ENCODE measurements at places on chromosomes 2 and 18.

DNA sequence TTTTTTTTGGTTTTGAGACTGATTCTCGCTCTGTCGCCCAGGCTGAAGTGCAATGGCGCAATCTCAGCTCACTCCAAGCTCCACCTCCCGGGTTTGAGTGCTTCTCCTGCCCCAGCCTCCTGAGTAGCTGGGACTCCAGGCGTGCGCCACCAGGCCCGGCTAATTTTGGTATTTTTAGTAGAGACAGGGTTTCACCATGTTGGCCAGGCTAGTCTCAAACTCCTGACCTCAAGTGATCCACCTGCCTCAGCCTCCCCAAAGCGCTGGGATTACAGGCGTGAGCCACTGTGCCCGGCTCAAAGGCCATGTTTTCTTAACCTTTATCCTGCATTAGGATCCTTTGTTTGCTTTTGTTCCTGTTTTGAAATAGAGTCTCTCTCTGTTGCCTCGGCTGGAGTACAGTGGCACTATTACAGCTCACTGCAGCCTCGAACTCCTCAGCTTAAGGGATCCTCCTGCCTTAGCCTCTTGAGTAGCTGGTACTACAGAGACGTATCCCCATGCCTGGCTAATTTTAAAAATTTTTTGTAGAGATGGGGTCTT, 41.0 kb downstream of the NPC1 start:
- DNase-seq: no peak

DNA sequence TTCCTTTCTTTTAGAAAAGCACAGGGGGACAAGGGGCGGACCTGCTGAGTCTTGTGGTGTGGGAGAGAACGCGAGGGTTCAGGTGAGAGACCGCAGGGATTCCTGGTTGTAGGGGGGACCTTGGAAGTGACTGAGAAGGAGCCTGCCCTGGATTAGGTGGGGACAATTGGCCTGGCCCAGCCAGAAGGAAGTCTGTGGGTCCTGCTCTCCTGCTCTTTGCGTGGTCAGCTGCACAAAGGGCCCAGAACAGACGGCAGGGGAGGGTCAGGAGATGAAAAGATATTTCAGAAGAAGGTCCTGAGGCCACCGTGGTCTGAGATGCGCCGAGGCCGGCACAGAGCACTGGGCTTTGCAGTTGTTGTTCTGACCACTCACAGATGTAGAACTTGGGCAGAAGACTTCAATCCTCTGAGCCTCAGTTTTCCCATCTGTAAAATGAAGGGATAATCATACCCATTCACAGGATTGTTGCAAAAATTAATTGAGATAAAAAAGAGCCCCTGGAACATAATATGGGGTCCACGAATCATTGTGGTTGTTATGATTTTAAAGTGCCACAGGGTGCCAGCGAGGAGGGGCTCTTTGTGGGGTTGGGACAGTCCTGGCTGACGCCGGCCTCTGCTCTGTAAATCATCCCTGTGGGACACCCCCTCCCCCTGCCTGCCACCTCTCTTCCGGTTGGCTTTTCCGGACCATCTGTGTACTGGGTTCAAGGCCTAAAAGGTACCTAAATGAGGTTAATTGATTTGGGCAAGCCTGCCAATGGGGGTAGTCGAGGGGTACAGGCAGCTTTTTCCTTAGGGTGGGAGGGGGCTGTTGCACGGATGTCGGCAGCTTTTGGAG, 1.8 kb downstream of the LPIN1 start:
- no peak for DNase-seq

DNA sequence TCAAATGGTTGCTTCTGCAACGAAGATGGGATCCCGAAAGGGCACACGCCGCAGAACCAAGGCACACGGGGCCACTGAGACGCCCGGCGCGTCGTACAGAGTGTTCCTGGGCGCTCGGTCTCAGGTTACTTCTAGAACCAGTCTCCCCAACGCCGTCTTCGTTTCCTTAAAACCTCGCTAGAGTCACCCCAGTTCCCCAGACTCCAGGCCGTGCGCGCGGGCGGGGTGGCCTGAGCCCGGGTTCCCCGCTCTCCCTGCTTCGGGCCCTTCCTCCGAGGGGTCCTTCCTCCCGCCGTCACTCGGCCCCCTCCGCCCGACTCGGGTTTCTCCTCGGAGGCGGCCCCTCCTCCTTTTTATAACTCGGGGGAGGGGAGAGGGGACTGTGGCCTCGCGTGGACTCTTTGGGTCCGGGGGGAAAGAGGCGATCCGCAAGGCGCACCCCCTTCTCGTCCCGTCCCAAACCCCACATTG, 774 bp upstream of the FZD7 start:
- DNase-seq: no peak

DNA sequence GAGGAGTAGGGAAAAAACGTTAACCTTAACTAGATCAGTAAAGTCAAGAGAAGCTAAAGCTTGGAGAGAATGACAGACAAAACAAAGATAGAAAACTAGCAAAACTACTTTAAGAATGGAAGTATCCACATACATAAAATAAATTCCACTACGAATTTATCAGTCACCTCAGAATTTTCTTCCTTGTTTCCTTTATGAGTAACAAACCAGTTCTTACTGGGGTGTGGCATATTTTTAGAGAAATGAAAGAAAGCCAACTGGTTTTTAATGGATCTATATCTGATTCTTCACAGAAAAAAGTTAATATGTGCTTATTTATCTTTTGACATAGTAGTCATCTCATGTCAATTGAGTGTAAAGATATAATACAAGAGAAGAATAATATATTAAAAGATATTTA, 2033.7 kb upstream of the CELF4 start:
- no peak for DNase-seq

GRCh38 chr2:168434146-168434545, 21.9 kb upstream of the CERS6 start:
- peak; percentile 86 for DNase-seq

DNA sequence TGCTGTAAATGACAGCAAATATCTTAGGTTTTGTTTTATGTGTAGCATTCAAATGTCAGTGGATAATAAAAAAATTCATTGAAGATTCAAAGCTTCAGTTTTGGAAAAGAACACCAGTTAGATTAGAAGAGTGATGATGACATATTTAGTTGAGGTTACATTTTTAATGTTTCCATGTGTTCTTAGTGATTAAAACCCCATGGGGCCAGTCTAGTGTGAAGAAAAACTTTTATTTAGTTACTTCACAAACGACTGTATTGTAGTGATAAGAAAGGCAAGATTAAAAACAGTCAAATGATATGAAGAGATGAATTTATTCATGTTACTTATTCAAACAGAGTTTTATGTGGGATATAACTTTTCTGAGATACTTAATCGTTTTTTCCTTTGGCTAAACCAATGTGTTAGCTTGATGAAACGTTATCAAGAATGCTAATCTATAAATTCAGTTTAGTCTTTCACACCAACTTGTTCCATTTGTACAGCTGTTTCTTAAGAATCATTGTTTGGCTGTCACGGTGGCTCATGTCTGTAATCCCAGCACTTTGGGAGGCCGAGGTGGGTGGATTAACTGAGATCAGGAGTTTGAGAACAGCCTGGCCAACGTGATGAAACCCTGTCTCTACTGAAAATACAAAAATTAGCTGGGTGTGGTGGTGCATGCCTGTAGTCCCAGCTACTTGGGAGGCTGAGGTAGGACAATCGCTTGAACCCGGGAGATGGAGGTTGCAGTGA, 11.6 kb downstream of the BMPR2 start:
- DNase-seq: no peak

DNA sequence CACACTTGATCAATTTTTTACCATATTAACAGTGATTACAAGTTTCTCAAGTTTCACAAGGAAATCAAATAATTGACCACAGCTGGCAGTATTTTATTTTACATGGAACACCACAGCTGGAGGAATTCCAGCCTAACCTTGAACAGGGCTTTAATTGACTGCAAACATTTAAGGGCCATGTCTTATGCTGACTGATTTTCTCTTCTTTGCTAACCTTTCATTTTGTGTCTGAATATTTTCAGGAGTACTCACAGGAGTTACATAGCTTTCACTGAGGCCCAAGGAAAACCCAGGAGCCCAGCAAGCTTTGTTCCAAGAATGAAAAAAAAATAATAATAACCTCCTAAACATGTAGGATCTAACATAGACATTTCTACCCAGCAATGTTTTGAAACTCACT, 49.6 kb downstream of the FRZB start:
- DNase-seq: no peak

- DNase-seq: no peak
Measured at GRCh38 chr2:18889565-18890332, 300.4 kb upstream of the NT5C1B start.

GRCh38 chr18:58195278-58195765, 151.3 kb downstream of the NEDD4L start:
- peak; percentile 40 for DNase-seq

DNA sequence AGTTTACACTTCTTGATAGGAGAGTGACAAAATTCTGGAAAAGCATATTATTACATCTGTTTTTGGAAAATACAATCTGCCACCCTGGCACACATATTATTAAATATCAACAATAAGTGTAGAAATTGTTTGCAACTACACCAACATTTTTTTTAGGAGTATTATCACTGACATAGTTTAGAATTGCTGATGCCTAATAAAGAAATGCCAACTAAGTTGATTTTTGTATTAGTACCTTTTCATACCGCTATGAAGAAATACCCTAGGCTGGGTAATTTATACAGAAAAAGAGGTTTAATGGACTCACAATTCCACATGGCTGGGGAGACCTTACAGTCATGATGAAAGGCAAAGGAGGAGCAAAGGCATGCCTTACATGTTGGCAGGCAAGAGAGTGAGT, 35.9 kb upstream of the TFPI start:
- no peak for DNase-seq

GRCh38 chr18:13222856-13223281, 4.3 kb downstream of the LDLRAD4 start:
- peak; percentile 49 for DNase-seq

DNA sequence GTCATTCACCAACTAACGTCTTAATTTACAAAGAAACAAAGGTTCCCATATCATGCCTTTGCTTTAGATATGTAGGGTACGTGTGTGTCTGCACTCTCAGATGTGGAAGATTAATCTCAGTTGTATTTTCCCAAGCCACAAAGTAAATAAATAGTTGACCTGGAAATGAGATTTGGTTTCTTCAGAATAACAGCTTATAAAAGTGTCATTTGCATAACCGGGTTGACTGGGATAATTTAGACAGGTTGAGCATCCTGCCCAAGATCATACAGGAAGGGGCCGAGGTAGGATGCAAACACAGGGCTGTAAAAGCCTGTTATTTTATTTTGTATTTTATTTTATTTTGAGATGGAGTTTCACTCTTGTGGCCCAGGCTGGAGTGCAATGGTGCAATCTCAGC, 19.5 kb downstream of the ATG16L1 start:
- no peak for DNase-seq

- no peak for DNase-seq
Measured at GRCh38 chr2:135657806-135658582, 83.7 kb upstream of the UBXN4 start.

- DNase-seq: no peak
Measured at GRCh38 chr18:8443505-8443904, 165.7 kb upstream of the RAB12 start.

DNA sequence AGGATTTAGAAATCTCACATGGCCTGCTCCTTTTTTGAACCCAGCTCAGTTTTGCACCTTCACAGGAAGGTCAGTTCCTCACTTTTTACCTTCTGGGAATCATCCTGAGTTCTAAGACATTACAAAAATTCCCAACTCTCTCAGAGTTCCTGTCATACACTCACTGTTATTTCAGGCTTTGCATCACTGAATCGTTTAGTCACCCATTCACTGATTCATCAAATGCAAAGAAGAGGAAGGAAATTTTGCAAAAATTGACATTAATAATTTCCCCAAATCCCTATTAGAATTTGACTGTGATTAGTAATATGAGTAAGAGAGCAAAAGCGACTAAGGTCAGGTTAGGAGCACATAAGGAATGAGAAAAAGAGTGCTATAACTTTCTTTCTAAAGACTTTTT, 197.5 kb downstream of the PDE1A start:
- no peak for DNase-seq

GRCh38 chr2:225196579-225196978, 154.3 kb upstream of the DOCK10 start:
- DNase-seq: no peak

DNA sequence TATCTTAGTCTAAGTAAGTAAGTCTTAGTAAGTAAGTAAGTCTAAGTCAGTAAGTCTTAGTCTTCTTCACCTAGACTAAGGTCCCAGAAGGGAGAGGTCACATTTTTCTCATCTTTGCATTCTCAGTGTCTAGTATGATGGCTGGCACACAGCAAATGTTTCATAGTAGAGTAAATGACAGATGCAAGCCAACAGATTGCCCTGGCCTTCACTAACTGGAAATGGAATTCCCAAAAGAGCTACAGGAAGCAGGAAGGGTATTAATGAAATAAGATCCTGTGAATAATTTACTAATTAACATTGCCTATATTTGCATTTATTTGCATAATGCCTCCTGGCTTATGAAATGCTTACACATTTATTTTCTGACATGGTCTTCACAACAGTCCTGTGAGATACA, 221.6 kb downstream of the RAD51AP2 start:
- DNase-seq: no peak

GRCh38 chr2:178905261-178905660, 98.0 kb upstream of the TTN start:
- no peak for DNase-seq

GRCh38 chr2:151826737-151827157, 1.5 kb downstream of the ARL5A start:
- no peak for DNase-seq

GRCh38 chr2:96977631-96978195, 8.7 kb downstream of the FAM178B start:
- no peak for DNase-seq

DNA sequence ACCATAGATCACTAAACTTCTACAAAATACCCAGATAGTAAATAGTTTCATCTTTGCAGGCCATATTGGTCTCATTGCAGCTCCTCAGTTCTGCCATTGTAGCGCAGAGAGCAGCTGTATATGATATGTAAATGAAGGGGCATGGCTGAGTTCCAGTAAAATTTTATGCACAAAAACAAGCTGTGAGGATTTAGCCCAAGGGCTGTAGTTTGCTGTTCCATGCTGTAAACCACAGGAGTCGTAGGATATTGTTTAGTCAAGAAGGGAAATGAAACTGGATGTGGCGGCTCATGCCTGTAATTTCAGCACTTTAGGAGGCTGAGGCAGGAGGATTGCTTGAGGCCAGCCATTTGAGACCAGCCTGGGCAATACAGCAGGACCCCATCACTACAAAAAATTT, 83.0 kb downstream of the MGAT5 start:
- DNase-seq: no peak

DNA sequence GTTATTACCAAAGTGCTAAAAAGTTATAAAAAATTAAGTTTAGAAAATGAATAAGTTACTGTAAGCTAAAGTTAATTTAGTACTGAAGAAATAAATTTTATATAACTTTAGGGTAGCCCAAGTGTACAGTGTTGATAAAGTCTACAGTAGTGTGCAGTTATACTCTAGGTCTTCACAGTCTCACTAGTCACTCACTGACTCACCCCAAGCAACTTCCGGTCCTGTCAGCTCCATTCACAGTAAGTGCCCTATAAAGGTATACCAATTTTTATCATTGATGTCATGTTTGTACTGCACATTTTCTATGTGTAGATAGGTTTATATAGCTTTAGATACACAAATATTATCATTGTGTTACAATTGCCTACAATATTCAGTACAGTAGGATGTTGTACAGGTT, 518.3 kb upstream of the PIK3C3 start:
- no peak for DNase-seq

- DNase-seq: no peak
Measured at GRCh38 chr2:167833294-167833693, 414.1 kb downstream of the STK39 start.

GRCh38 chr2:204673877-204674276, 128.6 kb downstream of the PARD3B start:
- DNase-seq: no peak

Measured in NCI-H2081 (cell line).